ENCODE measurements at places on chromosomes 4 and X.

DNA sequence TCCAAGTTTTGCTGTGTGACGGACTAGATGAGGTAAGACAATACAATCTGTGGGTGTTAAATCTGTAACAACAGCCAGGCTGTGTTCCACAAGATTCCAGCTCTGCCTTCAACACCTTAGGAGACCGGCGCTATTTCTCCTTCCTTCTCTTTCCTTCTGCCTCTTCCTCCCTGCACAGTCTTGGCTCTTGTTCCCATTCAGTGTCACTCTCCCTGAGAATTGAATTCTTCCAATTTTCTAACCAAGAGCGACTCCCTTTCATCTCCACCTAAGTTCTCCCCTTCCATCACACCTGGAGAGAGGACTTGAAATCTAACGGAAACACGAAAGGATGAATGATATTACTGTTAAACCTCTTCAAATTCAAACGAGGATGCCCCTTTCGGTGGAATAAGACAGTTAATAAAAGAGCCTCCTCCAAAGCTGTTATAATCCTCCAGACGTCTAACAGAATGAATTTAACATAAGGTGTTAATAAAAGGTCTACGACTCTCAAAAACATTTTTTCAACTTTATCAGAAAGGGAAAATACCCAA, 2.7 kb downstream of the EPHA5 start:
- peak; percentile 40 for DNase-seq

- no peak for DNase-seq
Measured at GRCh38 chr4:140240237-140240636, 86.3 kb upstream of the MAML3 start.

GRCh38 chrX:103886624-103887023, 54.6 kb upstream of the RAB9B start:
- no peak for DNase-seq

- no peak for DNase-seq
Measured at GRCh38 chr4:114400531-114400930, 198.1 kb upstream of the UGT8 start.

- no peak for DNase-seq
Measured at GRCh38 chrX:14923761-14924160, 50.5 kb downstream of the MOSPD2 start.

DNA sequence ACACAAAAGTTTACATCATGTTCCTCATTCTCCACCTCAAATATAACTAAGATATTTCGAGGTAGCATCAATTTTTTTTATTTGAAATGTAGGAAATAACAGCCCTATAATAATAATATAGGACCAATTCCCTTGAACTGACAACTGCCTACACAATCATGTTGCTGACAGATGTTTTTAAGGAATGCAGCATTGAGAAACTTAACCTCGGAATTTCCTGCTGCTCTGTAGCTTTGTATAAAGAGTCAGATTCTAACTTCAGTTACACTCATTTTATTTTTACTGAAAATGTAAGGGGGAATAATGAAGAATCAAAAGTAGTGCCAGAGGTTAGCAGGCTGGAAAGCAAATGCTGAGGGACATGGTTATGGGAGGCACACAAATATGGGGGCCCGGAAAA, 235.8 kb downstream of the RBMX2 start:
- no peak for DNase-seq

DNA sequence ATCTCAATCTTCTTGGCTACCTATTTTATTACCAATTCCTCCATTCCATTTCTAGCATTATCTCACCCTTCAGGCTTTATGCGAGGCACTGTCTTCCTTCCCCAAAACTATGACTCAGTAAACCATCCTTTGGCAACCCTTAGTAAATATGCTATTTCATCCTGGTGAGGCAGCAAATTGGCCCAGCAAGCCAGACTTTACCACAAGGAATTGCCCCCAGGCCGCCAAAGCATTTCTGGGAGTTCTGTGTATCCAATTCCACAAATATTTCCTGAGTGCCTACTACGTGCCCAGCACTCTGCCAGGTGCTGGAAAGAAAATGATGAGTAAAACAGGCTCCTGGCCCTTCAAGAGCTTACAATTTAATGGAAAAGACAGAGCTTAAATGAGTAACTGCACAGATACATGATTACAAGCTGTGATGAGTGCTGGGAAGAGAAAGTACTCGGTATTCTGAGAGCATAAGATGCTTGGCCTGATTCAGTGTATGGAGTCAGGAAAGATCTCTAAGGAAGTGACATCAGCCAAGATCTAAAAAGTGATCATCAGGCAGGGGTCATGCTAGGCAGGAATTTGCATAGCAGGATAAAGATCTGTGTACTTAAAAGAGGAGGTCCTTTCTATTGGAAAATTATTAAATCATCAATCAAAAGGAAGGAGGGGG, 193.8 kb downstream of the ADAMTS3 start:
- DNase-seq = no peak

DNA sequence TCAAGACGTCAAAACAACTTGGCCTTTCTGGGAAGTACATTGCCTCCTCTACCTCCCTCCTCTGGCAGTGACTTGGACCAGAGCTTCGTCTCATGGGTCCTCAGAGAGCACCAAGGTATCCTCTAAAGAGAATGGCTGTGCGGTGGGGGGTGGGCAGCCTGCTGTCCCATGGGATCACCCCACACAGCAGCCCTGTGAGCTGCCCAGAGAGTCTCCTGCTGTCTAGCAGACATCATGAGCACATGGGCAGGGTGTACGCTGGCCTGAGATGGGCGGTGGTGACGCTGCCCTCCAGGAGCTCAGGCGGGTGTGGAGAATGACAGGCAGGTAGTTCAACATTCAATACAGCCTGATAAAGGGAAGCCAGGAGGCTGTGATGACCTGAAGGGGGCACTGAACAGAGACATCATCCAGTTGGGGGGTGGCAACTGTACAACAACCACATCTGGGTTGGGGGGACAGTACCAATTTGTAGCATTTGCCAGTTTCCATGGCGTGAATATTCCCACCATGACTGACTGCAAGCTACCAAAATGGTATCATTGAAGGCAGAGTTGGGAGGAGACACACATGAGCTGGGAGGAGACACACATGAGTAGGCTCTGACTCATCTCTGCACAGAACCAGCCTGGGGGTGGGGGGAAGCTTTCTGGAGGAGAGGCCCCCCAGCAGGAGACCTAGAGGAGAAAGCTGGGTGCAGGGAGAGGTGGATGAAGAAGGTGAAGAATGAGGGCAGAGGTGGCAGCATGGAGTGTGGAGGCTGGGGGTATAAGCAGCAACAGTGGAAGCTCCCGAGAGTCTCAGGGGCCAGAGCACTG, 35.9 kb downstream of the C4orf50 start:
- DNase-seq = no peak

DNA sequence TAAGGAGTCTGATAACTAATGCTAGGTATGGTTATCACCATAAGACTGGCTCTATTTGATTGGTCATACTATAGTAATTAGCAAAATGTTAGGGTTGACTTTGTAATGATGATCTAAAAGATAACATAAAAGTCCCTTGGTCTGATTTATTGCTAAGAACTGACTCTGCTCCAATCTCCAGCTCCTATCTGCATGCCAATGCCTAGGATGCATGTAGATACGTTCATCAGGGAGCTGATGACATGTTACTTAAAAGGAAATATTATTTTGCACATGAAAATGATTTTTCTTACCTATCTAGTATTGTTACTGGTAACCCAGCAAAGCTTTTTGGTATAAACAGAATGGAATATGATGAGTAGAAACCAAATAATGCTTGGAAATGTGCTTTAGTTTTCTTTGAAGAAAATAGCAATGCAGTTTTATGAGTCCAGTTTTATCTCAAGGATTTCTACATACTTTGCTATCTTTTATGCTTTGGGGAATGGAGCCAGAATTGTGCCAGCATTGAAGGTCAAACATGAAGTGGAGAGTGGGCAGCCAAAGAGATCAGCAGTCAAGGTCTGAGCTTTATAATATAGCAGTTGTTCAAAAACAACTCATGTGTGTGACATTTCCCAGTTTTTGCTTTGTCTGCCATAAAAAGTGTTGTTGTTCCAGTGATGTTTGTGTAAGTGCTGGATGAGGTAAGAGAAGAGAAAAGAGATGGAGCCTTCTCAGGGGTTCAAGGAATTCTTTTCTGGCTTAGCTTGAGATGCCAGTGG, 121.0 kb downstream of the ARHGAP24 start:
- DNase-seq = no peak

GRCh38 chr4:16819652-16820051, 78.8 kb downstream of the LDB2 start:
- DNase-seq = no peak

- DNase-seq = no peak
Measured at GRCh38 chr4:110540982-110541451, 65.1 kb downstream of the ENPEP start.

DNA sequence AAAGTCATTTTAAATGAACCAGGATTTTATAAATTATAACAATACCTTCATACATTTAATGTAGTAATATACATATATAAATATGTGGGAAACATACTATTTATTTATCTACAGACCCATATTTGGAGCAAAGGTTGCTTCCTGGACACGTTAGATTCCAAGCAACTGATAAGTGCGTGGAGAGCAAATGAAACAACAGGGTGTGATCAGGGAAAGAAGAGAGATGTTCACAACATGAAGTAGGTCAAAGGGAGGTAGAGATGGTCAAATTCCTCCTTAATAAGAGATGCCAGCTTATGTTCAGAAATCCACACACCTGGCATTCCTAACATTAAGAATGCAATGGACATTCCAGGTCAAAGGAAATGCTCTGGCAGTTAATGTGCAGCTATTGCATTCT, 53.1 kb upstream of the HPGD start:
- no peak for DNase-seq

DNA sequence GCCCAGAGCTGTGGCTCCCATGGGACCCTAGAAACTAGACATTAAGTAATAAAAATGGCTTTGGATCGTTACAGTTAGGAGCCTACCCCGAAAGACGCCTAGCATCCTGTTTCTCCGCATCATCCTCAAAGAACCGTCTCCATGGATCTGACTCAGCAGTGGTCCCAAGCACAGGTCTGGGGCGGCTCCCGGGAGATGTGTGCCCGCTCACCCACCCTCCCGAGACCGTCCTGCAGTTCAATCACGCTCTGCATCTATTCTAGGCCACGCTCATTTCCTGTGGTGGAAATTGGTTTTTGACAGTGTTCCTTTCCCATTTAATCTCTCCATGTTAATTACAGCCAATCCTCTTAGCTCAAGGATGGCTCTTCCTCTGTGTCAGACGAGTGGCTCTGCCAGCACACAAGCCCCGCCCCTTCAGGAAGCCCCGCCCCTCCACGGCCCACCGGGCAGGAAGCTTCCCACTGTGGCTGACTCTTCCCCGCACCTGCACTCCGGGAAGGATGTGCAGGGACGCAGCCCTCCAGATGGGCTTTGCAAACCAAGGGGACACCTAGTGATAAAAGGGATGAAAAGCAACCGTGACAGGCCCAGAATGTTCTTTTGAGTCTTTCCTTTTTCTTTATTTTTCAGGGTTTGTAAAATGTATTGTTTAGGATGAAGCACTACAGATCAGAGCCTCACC, 34.5 kb upstream of the HELT start:
- no peak for DNase-seq

- no peak for DNase-seq
Measured at GRCh38 chrX:16517039-16517605, 132.8 kb upstream of the S100G start.

GRCh38 chr4:178090640-178091411, 648.6 kb upstream of the AGA start:
- DNase-seq = no peak

DNA sequence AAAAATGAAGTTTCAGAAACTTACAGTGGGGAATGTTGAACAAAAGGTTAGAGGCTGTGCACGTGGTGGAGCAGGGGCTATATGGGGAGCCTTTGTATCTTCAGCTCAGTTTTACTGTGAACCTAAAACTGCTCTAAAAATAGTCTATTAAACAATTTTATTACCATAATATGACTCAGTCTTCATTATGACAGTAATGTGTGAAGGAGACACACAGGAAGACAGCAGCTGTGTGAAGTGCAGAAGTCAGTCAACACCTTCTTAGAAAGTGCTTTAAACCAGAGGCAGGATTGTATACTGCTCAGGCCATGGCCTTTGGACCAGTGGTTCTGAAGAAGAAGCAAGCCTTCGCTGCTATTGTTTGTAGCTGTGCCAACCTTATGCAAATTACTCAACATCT, 89.7 kb downstream of the ARHGAP10 start:
- DNase-seq = no peak

GRCh38 chr4:127783955-127784770, 2.0 kb downstream of the HSPA4L start:
- DNase-seq = no peak

DNA sequence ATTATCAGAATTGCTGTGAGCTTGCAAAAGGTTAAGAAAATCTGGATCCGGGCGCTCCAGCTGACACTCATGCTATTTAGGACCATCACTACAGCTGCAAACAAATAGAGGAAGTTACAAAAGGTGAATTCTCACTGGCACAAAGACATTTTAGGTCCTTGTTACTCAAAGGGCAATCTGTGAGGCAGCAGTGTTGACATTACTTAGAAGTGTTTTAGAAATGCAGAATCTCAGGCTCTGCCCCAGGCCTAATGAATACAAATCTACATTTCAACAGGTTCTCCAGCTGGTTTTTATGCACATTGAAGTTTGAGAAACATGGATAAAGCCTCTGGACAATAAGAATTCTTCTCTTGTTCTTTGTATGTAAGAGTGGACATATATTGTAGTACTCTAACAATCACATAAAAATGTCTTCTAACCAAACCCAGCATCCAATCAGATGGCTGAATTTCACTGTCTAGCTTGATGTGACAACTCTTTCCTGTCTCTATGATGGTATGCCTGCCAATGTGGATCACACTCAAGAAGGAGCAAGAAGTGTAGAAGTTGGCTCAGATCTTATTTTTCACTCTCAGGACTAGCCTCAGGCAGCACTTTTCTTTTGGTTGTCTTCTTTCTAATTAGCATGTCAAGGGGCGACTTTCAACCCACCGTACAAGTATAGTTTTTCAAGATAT, 18.8 kb downstream of the SLC7A11 start:
- DNase-seq = no peak

DNA sequence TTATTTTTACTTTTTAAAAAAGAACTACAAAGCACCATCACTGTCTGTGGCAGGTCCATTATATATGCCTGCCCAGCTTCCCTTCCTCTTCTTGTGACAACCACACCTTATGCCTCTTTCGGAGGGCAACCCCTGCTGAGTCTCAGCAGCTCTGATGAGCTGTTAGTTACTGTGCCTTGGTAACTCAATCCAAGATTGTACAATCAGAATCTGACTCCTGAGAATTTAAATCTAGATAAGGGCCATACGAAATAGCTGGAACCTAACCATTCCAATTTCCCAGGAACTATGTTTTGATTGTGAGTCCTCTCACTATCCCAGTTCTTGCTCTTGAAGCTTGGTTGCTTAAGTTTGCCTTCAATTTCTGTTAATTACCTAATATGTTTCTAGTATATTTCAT, 61.9 kb downstream of the ADAMTS3 start:
- no peak for DNase-seq

Data from spinal cord (tissue), 10 donors.